ENCODE measurements at places on chromosomes 2 and 18.

DNA sequence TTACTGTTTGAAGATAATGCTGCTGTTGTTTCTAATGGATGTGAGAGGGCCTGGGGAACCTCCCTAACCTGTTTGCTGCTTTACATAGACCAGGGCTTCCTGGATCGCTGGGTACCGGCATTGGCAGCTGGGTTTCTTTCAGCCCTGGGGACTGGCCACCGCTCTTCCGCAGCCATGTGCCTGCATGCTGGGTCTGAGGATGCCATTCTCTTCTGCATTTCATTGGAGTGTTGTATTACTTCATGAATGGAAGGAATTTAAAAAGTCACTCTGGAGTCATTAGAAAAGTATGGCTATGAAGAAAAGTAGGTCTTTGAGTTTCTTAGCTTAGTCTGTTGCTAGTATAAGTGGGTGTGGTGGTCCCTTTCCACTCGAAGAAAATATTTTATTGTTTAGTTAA is 107.3 kb upstream of the MGAT5 start:
- no peak for DNase-seq

GRCh38 chr2:210072922-210073509 is 70.6 kb downstream of the RPE start:
- peak; percentile 37 for DNase-seq

GRCh38 chr2:8609357-8609811 is 72.5 kb upstream of the ID2 start:
- no peak for DNase-seq

DNA sequence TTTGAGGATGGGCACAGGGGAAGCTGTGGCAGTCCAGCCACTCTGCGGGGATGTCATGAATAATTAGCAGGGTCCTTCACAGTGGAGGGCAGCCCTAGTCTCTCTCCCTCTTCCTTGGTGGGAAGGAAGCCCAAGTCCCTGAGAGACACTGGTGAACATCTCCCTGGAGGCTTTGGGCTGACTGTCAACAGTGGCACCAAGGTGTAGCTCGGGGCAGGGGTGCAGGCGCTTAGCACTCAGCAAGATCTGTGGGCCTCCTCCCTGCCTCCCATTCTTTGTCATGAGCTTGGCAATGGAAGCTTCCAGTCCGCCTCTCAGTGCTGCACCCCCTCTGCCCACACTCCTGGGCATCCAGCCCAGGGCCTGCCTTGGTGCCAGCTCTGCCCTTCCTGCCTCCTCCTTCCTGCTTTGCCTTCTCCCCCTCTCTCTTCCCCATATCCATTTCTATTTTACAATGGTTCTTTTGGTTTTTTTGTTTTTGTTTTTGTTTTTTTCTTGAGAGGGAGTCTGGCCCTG is 59.4 kb downstream of the STEAP3 start:
- no peak for DNase-seq

DNA sequence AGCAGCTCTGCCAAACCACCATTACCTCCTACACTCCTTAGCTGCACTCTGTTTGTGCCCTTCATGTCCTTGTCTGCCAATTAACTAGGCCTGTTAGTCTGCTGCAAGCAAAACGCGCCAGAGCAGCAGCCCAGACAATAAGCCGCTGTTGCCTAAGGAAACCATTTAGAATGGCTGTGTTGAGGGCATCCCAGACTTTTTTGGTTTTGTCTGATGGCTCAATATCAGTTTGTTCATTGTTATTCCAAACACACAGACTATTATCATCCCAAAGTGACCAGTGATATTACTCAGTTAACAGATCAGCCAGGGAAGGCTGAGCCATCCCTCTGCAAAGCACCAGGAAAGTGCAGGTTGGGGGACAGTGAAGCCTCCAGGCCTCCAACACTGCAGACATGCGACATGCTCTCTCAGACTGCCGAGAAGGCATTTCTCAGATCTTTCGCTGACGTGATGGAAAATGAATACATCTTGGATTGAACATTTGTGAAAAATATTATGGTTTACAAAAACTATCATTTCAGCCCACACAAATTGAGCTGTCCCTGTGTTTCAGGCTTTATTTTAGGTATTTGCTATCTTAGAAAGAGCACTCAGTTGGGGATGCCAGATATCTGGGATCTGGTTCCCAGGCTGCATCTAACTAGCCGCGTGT is 182.0 kb upstream of the HNRNPA3 start:
- DNase-seq, result no peak

DNA sequence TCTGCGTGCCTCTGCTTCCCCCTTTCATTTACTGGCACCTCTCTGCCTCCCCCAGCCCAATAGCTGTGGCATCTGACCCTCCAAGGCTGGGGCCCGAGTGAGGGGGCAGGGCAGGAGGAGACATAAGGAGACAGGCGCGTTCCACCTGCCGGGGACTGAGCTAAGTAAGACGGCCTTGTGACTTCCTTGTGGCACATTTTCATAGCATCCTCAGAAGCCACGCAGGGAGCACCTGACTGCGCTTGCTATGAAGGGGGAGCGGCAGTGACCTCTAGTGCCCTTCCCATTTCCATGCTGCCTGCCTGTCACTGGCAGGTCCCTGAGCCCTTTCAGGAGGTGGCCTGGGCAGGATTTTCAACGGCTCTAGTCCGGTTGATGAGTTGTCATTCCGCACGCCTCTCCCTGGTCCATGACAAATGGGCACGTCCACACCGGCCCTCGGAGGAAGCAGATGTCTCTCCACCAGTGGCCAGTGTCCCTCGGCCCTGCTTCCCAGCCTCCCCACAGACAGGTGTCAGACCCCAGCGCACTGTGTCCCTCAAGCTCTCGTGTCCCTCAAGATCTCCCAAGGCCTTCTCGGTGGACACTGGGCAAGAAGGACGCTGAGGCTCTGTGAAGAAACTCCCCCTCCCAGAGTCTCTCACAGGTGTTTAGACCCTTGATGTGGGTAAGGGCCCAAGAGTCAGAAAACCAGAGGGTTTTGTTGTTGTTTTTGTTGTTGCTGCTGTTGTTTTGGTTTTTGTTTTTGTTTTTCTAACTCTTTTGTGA is 42.7 kb downstream of the CYP26B1 start:
- DNase-seq, result no peak

DNA sequence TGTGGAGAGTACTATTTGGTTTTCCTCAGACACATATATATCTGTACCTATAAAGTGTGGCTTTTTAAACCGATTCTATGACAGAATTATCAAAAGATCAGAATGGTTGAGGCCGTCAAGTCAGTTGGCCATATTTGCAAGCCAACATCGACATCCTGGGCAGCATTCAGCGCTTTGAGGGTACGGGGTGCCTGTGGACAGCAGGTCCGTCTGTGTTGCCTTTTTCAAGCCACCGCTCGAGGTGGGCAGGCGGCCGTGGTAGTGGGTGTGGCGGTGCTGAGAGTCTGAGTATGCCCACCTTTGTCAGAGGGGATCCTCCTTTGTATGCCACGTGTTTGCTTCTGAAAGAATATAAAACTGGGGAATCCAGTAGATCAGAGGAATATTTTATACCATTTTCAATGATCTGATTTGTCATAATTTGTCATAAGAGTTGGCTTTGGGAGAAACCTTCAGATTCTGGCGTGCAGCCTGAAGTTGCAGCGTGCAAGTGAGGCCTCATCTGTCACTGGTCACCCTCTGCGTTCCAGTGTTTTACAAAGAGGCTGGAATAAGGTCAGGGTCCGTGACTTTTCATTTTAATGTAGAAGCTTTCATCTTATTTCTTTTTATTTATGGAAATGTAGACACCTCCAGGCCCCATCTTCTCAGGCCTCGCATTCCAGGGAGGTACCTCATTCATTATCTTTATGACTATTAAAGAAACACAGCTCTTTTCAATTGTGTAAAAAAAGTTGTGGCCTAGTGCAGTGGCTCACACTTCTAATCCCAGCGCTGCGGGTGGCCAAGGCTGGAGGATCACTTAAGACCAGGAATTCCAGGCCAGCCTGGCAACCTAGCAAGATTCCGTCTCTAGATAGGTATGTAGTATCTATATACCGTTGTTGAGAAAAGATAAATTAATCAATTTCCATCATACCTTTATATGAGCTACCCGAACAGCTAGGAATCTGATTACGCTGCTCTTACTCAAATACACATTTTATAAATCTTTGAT is 37.8 kb upstream of the RBM44 start:
- DNase-seq, result no peak

- DNase-seq, result no peak
These were observed 318.8 kb upstream of the THUMPD2 start for GRCh38 chr2:40097691-40098385.

DNA sequence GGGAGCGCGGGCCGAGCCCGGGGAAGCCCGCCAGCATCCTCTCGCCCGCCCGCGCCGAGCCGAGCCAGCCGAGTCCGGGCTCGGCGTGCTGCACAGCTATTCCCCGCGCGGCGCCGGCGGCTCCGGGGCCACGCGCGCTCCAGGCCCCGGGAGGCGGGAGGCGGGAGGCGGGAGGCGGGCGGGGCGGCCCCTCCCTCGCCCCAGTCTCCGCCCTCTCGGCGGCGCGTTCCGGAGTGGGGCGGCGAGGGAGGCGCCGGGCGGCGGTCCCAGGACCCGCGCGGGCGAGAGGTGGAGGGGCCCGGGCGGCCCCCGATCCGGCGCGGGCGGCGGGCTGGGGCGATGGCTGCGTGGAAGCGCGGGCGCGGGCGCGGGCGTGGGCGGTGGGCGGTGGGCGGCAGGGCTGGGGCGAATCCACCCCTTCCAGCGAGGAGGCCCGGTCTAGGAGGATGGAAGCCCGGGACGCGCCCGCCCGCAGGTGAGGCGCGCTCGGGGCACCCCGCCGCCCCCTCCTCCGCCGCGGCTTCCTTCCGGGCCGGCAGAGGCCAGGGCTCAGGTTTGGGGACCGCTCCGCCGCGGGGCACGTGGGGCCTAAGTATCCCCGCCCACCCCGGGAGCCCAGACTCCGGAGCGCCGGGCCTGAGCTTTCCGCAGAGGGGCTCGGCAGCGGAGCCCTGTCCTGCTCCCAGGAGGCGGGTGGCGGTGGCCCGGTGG is at the start of gene ADCY3:
ADCY3 (minus strand) TSS at position 140 of the 711 bp plus-strand sequence. CDS start 1,250 bp downstream, outside the sequence.
- DNase-seq, result peak; percentile 37

GRCh38 chr2:38115216-38116032 is 39.5 kb upstream of the CYP1B1 start:
- DNase-seq, result peak; percentile 82

GRCh38 chr2:1833046-1833445 is 88.7 kb upstream of the PXDN start:
- DNase-seq, result no peak

- peak; percentile 36 for DNase-seq
These were observed 140.8 kb downstream of the FAM210A start for GRCh38 chr18:13585379-13586153.

- no peak for DNase-seq
These were observed 34.4 kb downstream of the MAP2 start for GRCh38 chr2:209458008-209458979.

DNA sequence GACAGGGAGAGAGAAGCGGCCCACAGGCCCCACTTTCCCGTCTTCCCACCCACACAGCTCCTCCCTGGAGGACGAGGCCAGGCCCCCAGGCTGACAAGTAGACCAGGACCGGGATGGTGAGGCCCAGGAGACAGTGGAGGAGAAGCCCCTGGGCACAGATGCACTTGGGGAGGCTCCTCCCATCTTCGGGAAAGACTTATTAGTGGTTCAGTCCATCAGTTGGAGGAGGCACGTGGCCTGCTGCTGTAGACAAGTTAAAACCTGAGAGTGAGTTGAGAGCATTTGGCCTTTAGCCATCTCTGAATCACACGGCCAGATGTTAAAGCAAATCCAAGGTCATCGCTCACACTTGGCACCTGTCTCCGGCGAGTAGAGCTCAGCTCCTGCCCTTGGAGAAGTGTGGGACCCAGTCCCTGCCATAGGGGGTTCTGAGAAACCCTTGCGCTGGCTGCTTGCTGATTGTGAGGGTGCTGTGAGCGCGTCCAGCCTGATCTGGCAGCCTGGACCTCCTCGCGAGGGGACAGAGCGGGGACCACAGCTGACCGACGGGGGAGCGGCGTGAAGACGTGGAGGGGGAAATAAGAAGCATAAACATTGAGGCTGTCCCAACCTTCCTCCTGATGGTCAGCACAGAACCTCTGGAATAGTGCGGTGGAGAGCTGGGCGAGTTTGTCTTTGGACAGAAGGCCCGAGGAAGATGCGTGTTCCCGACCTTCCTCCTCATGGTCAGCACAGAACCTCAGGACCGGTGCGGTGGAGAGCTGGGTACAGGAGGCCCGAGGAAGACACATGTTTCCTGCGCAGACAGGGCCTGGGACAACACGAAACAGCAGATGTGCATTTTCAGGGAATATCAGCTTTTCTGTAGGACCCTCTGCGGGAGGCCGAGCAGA is 24.7 kb upstream of the ALLC start:
- DNase-seq, result no peak

DNA sequence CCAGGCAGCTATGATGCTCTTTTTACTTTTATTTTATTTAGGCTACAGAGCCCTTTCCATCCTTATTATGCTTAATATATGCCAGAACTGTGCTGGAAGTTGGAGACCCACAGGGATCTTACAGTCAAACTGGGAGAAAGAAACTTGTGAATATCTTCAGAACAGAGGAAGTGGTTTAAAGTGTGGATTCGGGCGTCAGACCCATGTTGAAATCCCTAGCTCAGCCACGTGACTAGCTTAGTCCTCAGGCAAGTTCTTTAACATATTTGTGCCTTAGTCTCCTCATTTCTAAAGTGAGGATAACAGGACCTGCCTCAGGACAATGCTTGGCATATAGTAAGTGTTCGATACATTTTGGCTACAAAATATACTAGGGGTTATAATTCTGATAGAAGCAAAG is 59.1 kb downstream of the MAP3K20 start:
- DNase-seq, result peak; percentile 82

- no peak for DNase-seq
These were observed 107.2 kb upstream of the ETAA1 start for GRCh38 chr2:67289921-67290371.

DNA sequence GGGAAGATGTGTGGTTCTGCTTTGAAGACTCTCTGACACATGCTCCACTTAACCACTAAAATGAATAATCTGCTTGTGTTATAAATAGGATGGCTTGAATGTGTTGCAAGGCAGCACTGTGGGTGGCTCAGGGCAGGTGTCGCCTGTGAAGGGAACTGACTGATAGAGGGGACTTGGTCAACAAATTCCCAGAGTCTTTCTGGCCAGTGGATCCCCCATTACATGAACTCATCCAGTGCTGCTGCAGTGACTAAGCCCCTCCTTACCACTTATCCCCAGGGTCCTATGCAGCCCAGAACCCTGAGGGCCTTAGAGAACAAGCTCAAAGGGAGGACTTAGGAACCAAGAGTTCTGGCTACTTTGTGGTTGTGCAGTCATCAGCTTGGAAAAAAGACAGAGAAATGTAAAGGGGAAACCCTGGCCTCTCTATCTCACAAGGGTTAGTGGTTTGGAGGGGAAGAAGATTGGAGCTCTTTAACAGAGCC is 226.2 kb upstream of the TNP1 start:
- no peak for DNase-seq

DNA sequence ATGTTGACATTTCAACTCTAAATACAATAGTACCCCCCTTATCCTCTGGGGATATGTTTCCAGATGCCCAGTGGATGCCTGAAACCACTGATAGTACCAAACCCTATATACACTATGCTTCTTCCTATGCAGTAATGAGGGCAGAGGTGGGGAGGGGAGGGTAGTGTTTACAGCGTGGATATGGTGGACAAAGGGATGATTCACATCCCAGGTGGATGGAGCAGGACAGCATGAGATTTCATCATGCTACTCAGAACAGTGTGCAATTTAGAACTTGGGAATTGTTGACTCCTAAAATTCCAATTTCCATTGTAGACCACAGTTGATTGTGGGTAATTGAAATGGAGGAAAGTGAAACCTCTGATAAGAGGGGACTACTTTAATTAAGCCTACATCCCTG is 75.4 kb downstream of the TSN start:
- DNase-seq, result no peak

GRCh38 chr2:178388287-178388686 is 62.7 kb downstream of the PRKRA start:
- no peak for DNase-seq
